Adrenal gland (tissue), 19 donors: ENCODE measurements at places on chromosomes 16 and 17. TPM values are rescaled to one million over a fixed set of nuclear protein-coding genes. Genes with fewer than 3 reads are reported as not detected.

Gene PIK3R6
- polyA plus RNA-seq, result 0.94 TPM

Gene TPSD1
- not detected for polyA plus RNA-seq

DNA sequence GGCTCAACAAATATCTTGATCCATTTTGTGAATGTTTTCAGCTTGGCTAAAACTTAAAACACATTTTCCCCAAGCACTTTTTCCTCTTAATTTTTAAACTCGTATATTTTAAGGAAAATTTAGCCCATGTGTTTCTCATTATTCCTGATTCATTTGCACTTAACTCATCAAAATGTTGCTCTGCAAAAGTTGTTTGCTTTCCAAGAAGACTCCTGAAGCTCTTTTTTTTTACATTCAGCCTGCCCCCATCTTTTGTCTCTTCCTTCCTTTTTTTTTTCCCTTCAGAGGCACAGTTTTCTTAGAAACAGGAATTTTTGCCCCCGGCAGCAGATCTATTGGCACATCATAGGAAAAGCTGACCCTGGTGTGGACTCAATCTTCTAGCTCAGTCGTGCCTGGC lies 155.0 kb upstream of the SALL1 start:
- no peak for DNase-seq

GRCh38 chr16:85402910-85403692 lies 210.0 kb upstream of the GSE1 start:
- DNase-seq, result peak; percentile 43

- no peak for DNase-seq
These were observed 29.5 kb upstream of the MYO15B start for GRCh38 chr17:75557852-75558665.
